Right atrium auricular region (tissue), 2 donors: ENCODE measurements at places on chromosomes 3 and 15. TPM values are rescaled to one million over a fixed set of nuclear protein-coding genes. Genes with fewer than 3 reads are reported as not detected.

UROC1 gene
- not detected for total RNA-seq

NPAP1 gene
- not detected for total RNA-seq

- DNase-seq, result no peak
Measured at GRCh38 chr15:54859982-54860381, 336.8 kb downstream of the RSL24D1 start.

PCSK6 gene
- total RNA-seq, result 14.4 TPM

DNA sequence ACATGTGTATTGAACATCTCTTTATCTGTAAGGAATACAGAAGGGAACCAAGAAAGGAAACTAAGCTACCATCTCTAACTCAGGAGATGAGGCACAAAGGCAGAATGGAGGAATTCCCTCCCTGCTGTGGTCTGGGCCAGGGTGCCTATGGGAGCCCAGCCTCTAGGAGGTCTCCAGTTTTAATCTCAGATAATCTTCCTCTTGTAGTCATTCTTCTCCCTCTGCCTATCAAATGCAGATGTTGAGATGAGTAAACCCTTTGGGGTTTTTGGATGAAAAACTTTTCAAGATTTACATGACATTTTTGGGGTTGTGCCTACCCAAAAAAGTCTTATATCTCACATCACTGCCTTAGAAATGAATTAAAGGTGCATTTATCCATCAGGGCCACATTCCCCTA, 23.3 kb downstream of the SCG5 start:
- DNase-seq, result no peak

DNA sequence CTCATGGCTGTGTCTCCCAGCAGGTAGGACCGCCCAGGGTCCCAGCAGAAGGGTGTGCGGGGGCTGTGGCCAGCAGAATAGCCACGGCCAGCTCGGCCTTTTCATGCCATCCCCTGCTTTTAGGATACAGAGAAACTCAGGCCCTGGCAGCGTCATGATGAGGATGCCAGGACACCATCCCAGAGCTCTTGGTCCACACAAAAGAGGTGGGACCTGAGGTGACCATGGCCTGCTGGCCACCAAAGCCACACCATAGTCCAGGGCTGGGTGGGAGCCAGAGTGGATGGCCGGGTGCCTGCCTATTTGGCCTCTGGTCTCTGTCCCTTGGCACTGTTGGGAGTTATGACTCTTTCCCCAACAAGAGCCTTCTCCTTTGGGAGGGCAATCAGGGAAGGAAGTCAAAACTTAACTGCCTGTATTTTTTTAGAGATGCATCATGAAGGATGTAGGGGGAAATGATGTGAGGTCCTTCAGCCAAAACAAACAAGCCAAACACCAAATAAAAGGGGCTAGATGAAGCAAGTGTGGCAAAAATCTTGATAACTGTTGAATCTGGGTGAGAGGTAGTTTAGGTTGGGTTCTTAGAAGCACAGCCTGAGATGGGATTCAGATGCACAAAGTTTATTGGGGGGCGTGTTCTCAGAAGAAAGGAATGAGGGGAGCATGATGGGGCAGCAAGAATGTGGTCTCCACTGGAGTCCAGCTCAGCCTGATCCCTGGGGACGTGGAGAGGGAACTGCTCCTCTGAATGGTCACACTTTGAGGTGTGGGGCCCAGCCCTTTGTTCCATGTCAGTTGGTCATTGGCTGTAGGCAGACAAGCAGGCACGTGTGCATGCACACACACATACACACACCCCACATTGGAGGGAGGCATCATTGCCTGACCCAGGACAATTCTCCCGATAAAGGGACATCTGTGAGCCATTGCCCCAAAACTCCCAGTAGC, 33.2 kb downstream of the SMAD6 start:
- DNase-seq, result no peak

TXNRD3 gene
- 5.0 TPM for total RNA-seq

- DNase-seq, result no peak
Measured at GRCh38 chr15:85625166-85625830, 169.4 kb downstream of the KLHL25 start.

GRCh38 chr3:52225452-52226228, at the start of gene TLR9:
Gene TLR9 (minus strand): TSS chr3:52225645. CDS start chr3:52225529, 116 bp downstream.
- no peak for DNase-seq

DNA sequence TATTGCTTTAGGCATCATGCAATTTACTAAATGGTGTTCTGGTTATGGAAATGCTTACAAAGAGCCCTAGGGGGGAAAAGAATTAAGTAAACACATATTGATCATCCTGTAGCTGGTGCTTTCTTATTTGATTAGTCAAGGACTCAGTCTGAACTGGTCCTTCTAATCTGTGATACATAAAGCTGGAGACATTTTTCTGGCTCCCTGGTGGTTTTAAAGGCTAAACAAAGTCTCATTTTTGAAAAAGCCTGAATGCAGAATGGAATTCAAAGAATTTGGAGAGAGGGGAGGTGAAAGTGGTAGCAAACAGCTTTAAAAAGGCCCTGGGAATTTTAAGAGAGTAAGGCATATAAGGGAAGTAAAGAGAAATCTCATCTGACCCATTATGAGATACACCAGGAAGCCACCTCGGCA, 149.7 kb downstream of the RBMS3 start:
- DNase-seq, result no peak

- no peak for DNase-seq
Measured at GRCh38 chr15:48855501-48856440, 22.2 kb upstream of the EID1 start.

DNA sequence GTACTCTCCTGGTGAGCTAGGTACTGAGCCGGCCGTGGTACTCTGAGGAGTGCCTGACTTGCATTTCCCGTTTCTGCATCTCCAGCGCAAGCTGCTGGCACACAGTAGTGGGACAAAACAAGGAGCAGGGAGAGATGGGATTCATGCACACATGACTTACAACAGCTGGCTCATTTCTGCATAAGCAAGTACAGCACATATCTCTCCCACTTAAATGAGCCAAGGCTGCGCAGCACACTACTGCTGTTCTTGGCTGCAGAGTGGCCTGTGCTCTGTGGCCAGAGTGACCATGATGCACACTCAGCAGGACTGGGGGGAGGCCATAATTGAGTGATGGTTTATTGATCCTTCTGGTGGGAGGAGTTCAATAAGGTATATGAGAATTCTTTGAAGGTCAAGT, 59.2 kb upstream of the ABHD17C start:
- DNase-seq, result no peak

SRGAP3 gene
- 5.0 TPM for total RNA-seq

DNA sequence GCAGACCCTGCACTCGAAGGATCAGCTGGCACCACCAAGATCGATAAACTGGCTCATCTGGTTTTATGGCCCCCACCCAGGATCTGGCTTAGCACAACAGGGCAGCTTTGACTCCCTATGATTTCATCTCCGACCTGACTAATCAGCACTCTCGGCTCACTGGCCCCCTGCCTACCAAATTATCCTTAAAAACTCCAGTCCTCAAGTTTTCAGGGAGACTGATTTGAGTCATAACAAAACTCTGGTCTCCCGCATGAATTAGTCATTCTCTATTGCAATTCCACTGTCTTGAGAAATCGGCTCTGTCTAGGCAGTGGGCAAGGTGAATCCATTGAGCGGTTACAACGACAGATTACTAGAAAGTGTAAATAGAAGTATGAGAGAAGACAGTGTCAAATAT, 521.9 kb upstream of the RGMA start:
- DNase-seq, result no peak

- no peak for DNase-seq
Measured at GRCh38 chr15:89127054-89127702, 38.9 kb downstream of the ABHD2 start.

GRCh38 chr3:102528727-102529126, 93.9 kb downstream of the ZPLD1 start:
- no peak for DNase-seq

DNA sequence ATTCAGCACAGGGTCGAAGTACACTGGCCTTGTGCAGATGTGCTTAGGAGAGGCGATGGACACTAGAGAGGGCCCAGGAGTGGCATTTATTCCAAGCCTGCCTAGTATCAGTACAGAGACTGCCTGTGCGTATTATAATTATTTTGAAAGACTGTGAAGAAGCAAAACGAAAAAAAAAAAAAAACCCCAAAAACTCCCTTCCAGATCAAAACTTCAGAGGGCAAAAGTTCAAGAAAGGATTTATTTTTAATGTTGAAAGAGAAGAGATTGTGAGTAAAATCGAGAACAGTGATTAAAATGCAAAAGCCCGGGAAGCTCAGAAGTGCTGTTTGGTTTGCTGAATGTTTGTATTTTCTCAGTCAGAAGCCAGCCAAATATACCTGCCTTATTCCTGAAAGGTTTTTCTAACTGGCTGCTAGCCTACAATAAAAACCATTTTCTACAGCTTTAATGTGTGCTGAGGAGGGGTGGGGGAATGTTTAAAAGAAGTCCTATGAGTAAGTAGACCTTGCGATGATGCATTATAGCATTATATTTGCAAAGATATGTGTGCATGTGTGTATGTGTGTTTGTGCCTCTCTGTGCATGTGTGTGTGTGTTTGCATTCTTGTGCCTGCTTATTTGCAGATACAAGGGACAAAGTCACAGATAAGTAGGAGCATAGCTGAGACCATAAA, 19.3 kb upstream of the LZTFL1 start:
- DNase-seq, result no peak

TRAT1 gene
- 0.90 TPM for total RNA-seq

CASR gene
- total RNA-seq, result not detected

- DNase-seq, result no peak
Measured at GRCh38 chr3:166187237-166187636, 350.0 kb upstream of the BCHE start.

DNA sequence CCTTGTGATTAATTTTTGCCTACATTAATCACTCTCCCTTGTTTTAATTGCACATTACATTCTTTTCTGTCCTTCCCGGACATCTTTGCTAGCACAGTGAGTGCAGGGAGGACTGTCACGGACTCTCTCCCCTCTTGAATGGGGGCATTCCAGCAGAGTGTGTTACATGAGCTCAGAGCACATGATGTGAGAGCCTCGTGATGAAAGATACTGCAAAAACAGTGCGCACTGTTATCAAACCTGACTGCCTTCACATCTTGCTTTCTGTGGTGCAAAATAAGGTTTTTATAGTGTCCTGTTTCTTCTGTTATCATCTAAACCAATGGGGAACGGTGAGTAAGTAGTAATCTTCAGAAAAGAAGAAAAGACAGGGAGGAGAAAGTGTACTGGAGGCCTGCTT, 167.5 kb downstream of the PGPEP1L start:
- DNase-seq, result no peak

CNTN3 gene
- 3.5 TPM for total RNA-seq

DNA sequence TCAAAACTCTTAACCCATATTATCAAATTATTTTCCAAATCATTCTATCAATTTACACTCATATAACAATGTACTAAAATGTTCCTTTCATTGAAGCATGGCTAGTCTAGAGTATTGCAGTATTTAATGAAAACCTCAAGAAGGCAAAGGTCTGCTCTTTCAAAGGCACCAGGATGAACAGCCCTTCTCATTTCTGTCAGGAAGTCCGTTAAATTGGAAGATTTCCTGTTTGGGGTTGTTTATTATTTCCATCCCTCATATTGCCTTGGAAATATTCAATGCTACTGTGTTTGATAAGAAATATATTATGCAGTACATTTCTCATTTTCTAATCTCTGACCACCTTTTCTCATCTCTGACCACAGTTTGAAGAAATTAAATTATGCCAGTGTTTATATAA, 25.1 kb downstream of the ACKR4 start:
- DNase-seq, result no peak

- no peak for DNase-seq
Measured at GRCh38 chr3:535566-536416, 339.2 kb downstream of the CHL1 start.

SCAANT1 gene
- total RNA-seq, result not detected

ACAP2 gene
- total RNA-seq, result 18.9 TPM

DNA sequence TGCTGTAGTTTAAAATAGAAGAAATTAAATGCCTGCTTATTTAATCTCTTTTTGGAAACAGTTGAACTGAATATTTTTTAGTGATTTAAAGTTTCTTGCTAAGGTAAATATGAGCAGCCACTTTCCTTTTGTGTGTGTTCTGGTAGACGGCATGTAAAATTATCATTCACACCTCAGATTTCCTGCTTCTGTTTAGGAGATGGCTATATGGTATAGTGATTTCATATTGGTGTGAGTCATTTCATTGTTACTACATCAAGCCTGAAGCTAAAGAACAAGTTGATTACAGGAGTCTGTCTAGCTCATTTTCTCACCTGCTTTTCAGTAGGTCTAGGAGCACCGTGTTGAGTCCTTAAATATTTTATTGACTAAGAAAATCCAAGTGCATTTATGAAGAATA, 2.2 kb downstream of the LRCH3 start:
- DNase-seq, result no peak

DPPA2 gene
- total RNA-seq, result not detected

GRCh38 chr3:31472479-31473390, 60.0 kb upstream of the STT3B start:
- DNase-seq, result no peak

RPP25 gene
- 4.3 TPM for total RNA-seq

CSPG4 gene
- total RNA-seq, result 32.6 TPM
